T-helper 2 cell treated with Interferon-gamma antibody and Interleukin-4, amounts not matched to agents 5 μg/mL and 100 μg/mL, for 36 hours (primary cell): ENCODE measurements at places on chromosomes 3 and 15.

- no peak for DNase-seq
Observed at GRCh38 chr3:33911525-33912322, 113.3 kb downstream of the PDCD6IP start.

DNA sequence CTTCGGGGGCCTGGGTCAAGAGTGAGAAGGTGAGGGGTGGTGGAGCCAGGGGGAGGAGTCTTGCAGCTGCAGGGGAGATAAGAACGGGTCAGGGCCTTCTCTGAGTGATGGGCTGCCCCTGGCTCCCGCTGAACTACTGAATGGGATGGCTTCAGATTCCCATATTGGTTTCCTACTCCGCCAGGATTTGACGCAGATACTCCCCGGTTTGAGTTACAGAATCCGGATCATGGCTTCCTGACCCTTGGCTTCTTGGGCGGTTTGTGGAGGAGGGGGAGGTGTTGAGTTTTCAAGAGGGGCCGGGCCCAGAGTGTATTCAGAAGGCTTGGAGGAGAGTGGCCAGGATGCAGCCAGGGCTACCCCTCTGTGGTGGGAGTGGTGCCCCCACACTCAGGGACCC lies 119.9 kb upstream of the ATP2B2 start:
- DNase-seq = no peak

- no peak for DNase-seq
Observed at GRCh38 chr3:63207066-63207590, 71.0 kb upstream of the SYNPR start.

DNA sequence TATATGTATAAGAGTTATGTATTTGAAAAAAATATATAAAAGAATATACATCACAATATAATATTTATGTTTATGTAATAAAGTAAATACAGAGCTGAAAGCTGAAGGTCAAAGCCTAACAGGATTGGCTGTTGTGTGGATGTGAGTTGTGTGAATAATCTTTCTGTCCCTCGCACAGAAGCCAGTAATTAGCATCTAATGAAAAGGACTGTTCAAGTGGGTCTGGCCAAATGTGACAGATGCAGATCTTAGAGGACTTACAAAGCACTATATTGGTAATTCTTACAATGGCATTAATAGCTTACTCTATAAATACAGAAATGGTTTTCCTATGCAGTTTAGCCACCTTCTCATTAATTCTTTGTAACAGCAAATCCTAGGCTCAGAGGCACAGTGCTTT lies 2.4 kb downstream of the MKRN3 start:
- no peak for DNase-seq

- no peak for DNase-seq
Observed at GRCh38 chr3:171907761-171908160, 64.6 kb downstream of the TMEM212 start.

GRCh38 chr15:94383706-94384105 lies 152.3 kb downstream of the MCTP2 start:
- DNase-seq = no peak
